HuH-7 (cell line): ENCODE measurements at places on chromosomes 4 and X.

GRCh38 chr4:11495818-11496217 is 67.1 kb upstream of the HS3ST1 start:
- DNase-seq, result no peak

GRCh38 chr4:7322166-7322991 is 112.4 kb downstream of the PSAPL1 start:
- DNase-seq, result no peak

GRCh38 chr4:7763788-7764187 is 175.9 kb downstream of the AFAP1 start:
- DNase-seq, result no peak

DNA sequence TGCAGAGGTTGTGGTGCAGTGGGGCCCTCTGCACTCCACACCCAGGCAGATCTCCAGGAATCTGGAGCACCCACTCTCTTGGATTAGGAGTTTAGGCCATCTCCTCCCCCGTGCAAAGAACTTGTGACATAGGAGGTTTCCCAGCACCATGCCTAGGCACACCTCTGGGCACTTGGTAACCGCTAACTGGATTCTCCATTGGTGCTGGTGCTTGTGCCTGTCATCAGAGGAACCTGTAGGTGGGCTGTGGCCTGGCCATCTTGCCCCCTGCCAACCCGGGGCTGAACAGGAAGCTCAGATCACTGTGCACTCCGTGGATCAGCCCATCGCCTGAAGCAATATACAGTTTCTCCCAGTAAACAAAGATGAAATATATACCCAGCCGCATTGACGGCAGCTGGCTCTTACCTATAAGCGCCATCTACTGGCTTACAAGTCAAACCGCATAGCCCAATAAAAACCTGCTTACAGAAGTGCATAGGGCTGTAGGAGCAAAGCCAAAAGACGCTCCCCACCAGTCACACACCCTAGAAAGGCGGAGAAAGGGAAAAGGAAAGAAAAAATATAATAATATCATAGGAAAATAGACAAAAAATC is 19.1 kb upstream of the TEX13B start:
- DNase-seq, result peak; percentile 30

GRCh38 chr4:151858356-151858755 is 97.5 kb upstream of the GATB start:
- DNase-seq, result no peak
